ENCODE measurements at places on chromosomes 2 and 18. TPM values are rescaled to one million over a fixed set of nuclear protein-coding genes. Genes with fewer than 3 reads are reported as not detected.

The SP140 gene
- total RNA-seq = 1.9 TPM

The TMEM200C gene
- total RNA-seq = 12.8 TPM

The FEV gene
- not detected for total RNA-seq

The FAM237A gene
- not detected for total RNA-seq

The DCDC2C gene
- 1.6 TPM for total RNA-seq

The GBX2 gene
- total RNA-seq = not detected

The VWC2L gene
- total RNA-seq = 7.8 TPM

The RALBP1 gene
- total RNA-seq = 33.2 TPM

The AQP12A gene
- total RNA-seq = not detected

The FZD7 gene
- total RNA-seq = 7.2 TPM

The KLF7 gene
- total RNA-seq = 87.0 TPM

The GKN1 gene
- not detected for total RNA-seq

The GAL3ST2 gene
- total RNA-seq = 1.3 TPM

The MRPL33 gene
- total RNA-seq = 54.5 TPM

The MAP3K19 gene
- total RNA-seq = 1.6 TPM

The RPRD1A gene
- total RNA-seq = 137 TPM

The ERFE gene
- total RNA-seq = 1.3 TPM

The HOXD4 gene
- not detected for total RNA-seq

The GPR45 gene
- 0.94 TPM for total RNA-seq

The SRSF7 gene
- total RNA-seq = 122 TPM

The SATB2 gene
- total RNA-seq = 826 TPM

The ALPI gene
- total RNA-seq = not detected

The MYCN gene
- 75.1 TPM for total RNA-seq

The TUBA4B gene
- total RNA-seq = not detected

The PTH2R gene
- 2.8 TPM for total RNA-seq

The HOXD11 gene
- total RNA-seq = not detected

The DAW1 gene
- total RNA-seq = 2.5 TPM

The GCG gene
- not detected for total RNA-seq

The CPLX4 gene
- total RNA-seq = not detected

The SLC40A1 gene
- total RNA-seq = 17.2 TPM

The ALLC gene
- total RNA-seq = not detected

The LYPD1 gene
- 25.4 TPM for total RNA-seq

The RUFY4 gene
- not detected for total RNA-seq

The SERPINB3 gene
- total RNA-seq = not detected

The ITGA6 gene
- 33.5 TPM for total RNA-seq

The ABCG5 gene
- total RNA-seq = not detected

The GPATCH11 gene
- total RNA-seq = 16.3 TPM

The MROH2A gene
- not detected for total RNA-seq

The ST6GAL2 gene
- total RNA-seq = 140 TPM

The HOXD3 gene
- total RNA-seq = not detected

The NGEF gene
- total RNA-seq = 33.5 TPM

The C2orf74 gene
- total RNA-seq = 2.5 TPM

The CCDC142 gene
- 76.4 TPM for total RNA-seq

The GREB1 gene
- total RNA-seq = 3.8 TPM

The RGPD3 gene
- 1.3 TPM for total RNA-seq

The UGT1A4 gene
- not detected for total RNA-seq

The ASPRV1 gene
- 8.8 TPM for total RNA-seq

The MOCOS gene
- total RNA-seq = 0.31 TPM

The NEB gene
- total RNA-seq = 2.5 TPM

The RANBP2 gene
- 128 TPM for total RNA-seq

The FOXI3 gene
- total RNA-seq = 0.63 TPM

Data from parietal lobe (tissue), 2 donors.